Type B pancreatic cell (in vitro differentiated cells): ENCODE measurements at places on chromosomes 13 and 19.

DNA sequence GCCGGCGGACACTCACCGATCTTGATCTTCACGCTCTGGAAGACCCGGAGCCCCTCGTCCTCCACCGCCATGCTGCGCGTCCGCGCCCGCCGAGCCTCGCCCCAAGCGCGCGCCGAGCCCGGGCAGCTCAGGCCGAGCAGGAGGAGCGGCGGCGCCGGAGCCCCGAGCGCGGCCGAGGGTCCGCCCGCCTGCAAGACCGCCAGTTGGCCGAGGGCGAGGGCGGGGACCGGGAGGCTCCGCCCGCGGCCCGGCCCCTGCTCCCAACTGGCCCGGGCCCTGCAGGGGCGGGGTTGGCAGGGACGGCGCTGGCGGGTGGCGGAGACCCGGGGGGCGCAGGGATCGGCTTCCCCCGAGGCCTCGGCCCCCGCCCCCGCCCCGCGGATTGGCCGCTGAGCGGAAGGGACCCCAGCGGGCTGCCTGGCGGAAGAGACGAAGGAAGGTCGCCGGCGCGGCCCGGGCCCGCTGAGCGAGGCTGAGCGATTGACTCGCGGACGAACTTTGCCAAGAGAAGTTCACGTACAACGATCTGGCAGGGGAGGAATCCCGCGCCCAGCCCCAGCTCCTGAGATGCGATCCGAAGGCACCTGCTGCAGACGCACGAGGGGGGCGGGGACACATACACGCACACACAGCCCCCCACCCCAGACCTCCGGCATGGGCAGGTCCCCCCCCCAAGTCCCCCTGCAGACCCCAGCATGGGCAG is at the start of gene RASA3:
RASA3 (minus strand) TSS at position 205 of the 703 bp plus-strand sequence; CDS start at position 71, 134 bp downstream.
- peaks cover 36% of the 10 kb centered on the region for H3K4me1 ChIP-seq
- H3K4me3 ChIP-seq: peak within 1 kb of the TSS; percentile 94
- peaks cover 26% of the 10 kb centered on the region for H3K27me3 ChIP-seq

- no peaks in the 10 kb centered on the region for H3K27me3 ChIP-seq
- H3K36me3 ChIP-seq: peaks cover 4% of the 10 kb centered on the region
- H3K4me3 ChIP-seq: no peak overlapping the region
- no peaks in the 10 kb centered on the region for H3K4me1 ChIP-seq
- H3K27ac ChIP-seq: no peak overlapping the region
Measured at GRCh38 chr19:33445442-33446329, 72.2 kb downstream of the CEBPG start.

DNA sequence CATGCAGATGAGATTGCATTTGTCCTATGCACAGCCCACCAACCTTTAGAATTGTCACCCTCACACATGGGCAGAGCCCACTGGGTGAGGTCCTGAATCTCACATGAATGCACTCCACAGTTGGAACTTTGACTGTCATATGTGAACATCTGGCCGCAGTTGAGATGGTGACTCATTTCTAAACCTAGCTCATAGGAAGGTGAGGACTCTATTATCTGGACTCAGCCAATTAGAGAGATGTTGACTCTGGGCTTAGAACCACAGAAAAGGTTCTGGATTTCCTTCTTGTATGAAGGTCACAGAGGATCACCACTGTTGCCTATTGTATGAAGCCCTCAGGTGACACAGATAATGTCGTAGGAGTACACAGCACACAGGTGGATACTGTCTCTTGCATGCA is 25.6 kb upstream of the ZNF681 start:
- no peaks in the 10 kb centered on the region for H3K4me1 ChIP-seq
- H3K27ac ChIP-seq: no peak overlapping the region
- no peaks in the 10 kb centered on the region for H3K27me3 ChIP-seq
- no peak overlapping the region for H3K4me3 ChIP-seq

- H3K4me1 ChIP-seq: no peaks in the 10 kb centered on the region
- H3K36me3 ChIP-seq: peaks cover 5% of the 10 kb centered on the region
- no peak for DNase-seq
- no peaks in the 10 kb centered on the region for H3K27me3 ChIP-seq
Measured at GRCh38 chr13:90690458-90691080, 656.9 kb upstream of the MIR17HG start.

DNA sequence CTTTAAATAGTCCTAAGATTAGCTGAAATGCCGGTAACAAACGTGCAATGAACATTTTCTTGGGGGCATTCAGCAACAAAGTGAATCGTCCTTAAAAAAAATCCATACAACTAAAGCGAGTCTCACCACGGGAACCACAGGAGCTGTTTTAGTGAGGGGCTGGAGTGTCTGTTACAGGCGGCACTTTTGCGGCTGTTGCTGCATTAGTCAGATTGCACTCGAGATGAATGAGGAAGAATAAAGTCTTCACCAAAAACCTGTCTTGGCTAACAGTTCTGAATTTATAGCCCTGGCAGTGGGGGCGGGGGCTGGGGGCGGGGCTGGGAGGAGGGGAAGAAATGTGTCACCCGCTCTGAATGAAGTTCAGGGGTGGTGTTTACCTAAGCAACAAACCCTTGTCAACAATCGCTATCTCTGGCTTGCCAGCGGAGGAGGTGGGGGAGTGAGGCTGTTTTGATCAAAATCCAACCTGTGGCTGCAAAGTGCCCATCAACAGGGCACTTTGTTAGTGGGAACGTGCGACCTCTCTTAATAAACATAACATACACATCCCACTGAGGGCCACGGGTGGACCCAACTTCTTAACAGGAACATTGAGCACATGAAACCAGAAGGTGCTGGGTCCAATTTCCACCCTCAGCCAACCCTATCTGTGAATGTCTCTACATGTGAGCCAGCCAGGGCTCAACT is 44.5 kb downstream of the RFX2 start:
- peak overlapping the region; percentile 91 for H3K27ac ChIP-seq
- H3K4me3 ChIP-seq: peak overlapping the region; percentile 67
- peaks cover 35% of the 10 kb centered on the region for H3K4me1 ChIP-seq
- peaks cover 6% of the 10 kb centered on the region for H3K36me3 ChIP-seq
- DNase-seq: no peak
- peaks cover 8% of the 10 kb centered on the region for H3K27me3 ChIP-seq

DNA sequence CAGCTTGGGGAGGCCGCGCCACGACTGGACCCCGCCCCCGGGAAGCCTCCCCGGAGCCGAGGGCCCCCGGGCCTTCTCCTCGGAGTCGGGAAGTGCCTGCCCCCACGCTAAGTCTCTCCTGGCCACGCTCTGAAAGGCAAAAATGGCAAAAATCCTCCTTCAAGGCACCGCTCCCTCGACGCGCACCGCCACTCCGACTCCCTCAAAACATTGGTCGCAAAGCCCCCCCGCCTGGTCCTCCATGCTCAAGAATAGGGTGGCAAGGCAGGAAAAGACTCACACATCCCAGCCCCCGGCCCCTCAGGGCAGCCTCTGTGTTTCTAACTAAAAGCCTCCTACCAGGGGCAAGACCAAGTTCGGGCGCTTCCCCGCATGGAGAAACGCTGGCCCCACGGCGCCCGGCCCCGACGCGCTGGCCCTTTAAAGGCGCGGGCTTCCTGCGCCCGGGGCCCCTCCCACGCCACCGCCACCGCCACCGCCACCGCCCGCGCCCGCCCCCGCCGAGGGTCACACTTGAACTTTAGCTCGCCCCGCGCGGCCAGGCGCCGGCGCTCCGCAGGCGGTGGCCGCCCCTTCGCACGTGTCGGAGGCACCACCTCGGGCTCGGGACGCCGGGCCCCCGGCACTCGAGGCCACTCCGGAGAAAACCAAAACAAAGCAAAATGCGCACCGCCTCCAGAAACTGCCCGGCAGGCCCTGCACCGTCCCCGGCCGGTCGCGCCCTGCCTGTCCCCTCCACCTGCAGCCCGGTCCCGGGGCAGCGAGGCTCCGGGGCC is 1.9 kb downstream of the FOXO1 start:
- H3K27ac ChIP-seq: peak overlapping the region; percentile 87
- peak; percentile 77 for DNase-seq
- H3K4me1 ChIP-seq: peaks cover 12% of the 10 kb centered on the region
- peaks cover 15% of the 10 kb centered on the region for H3K27me3 ChIP-seq
- H3K36me3 ChIP-seq: peaks cover 3% of the 10 kb centered on the region

DNA sequence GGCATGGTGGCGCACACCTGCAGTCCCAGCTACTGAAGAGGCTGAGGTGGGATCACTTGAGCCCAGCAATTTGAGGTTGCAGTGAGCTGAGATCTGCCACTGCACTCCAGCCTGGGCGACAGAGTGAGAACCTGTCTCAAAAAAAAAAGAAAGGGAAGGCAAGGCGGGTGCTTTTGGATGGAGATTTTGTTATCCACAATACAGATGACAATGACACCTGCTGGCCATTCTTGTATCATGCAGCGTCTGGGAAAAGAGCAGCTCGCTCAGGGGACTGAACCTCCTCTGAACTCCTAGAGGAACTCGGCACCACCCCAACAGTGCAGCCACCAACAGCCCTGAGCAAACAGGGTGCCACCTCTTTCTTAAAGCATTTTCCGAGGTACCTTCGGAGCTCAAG is 22.8 kb downstream of the HAUS8 start:
- peak overlapping the region; percentile 56 for H3K27ac ChIP-seq
- H3K4me3 ChIP-seq: no peak overlapping the region

GRCh38 chr19:40982594-40983101 is 8.4 kb upstream of the CYP2B6 start:
- no peaks in the 10 kb centered on the region for H3K4me1 ChIP-seq
- peaks cover 21% of the 10 kb centered on the region for H3K27me3 ChIP-seq
- DNase-seq: no peak
- no peaks in the 10 kb centered on the region for H3K36me3 ChIP-seq
- no peak overlapping the region for H3K27ac ChIP-seq
- no peak overlapping the region for H3K4me3 ChIP-seq

DNA sequence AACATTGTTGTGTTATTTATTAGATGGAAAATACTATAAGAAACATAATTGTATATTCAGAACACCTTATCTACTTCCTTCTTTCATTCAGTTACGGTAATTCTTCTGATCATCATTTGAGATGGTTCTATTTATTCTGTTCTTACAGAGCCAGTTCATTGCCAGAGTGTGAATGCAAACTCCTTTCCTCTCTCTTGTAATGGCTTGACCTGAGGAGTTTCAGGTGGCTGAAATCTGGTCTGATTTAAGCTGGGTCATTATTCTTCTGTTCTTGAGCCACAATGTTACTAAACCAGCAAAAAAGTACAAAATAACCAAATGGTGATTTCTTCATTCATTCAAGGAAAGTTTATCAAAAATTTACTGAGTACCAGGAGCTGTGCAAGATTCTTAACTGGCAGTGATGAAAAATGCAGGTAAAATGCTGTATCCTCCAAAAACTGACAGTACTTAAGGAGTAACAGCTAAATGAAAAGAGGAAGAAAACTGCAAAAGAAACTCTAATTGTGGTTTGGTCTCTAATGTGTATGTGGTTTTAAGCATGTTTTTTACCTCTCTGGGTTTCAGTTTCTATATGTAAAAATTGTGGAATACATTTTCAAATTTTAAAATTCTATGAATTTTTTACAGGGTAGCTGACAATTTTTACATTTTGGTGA is 182.4 kb upstream of the UFM1 start:
- no peaks in the 10 kb centered on the region for H3K27me3 ChIP-seq
- H3K27ac ChIP-seq: no peak overlapping the region
- no peak overlapping the region for H3K4me3 ChIP-seq
- H3K4me1 ChIP-seq: no peaks in the 10 kb centered on the region
- H3K36me3 ChIP-seq: no peaks in the 10 kb centered on the region
- no peak for DNase-seq
